ENCODE measurements at places on chromosomes 5 and 9.

- no peak for DNase-seq
Measured at GRCh38 chr9:114153761-114154599, 1.4 kb upstream of the COL27A1 start.

GRCh38 chr5:141686648-141687416 is 4.8 kb upstream of the ARAP3 start:
- no peak for DNase-seq

- DNase-seq = no peak
Measured at GRCh38 chr5:137375741-137376526, 123.2 kb downstream of the SPOCK1 start.

GRCh38 chr5:43484106-43484849 is 613 bp upstream of the TMEM267 start:
- DNase-seq = no peak

- no peak for DNase-seq
Measured at GRCh38 chr5:157275403-157275802, 9.5 kb downstream of the CYFIP2 start.
